Activated T-helper 17 cell treated with anti-CD3 and anti-CD28 coated beads, Interleukin-2, amount 50 U/mL, for 72 hours (primary cell): ENCODE measurements at places on chromosomes 3 and 15. TPM values are rescaled to one million over a fixed set of nuclear protein-coding genes. Genes with fewer than 3 reads are reported as not detected.

DNA sequence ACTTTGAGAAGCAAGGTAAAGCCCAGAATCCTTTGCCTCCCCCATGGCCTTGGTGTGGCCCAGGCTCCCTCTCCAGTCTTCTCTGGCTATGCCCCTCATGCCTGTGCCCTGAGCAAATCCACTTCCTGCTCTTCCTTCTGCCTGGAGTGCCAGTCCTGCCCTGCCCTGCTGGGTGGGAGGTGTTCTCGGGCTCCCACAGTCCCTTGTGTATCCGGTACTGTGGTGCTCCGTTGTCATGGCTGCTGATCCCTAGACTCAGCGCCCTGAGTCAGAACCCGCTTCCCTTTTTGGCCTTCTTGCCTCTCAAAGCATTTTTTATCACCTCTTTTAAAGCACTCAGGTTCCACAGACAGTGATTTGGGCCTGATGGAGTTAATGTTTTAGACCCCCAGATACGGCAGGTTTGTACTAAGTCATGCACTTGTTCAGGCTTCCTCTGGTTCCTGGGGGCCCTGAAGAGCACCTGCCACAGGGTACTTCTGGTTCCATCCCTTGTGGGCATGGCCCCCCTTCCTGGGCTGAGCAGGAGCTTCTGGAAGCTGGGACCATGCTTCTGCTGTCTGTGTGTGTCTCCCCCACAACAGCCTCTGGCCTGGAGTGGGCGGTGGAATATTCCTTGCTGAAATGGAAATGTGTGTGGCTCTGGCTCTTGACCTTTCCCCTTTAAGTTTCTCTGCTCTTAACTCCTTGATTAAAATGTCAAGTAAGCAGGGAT lies 29.6 kb upstream of the ADAMTS7 start:
- no peak for ATAC-seq

DNA sequence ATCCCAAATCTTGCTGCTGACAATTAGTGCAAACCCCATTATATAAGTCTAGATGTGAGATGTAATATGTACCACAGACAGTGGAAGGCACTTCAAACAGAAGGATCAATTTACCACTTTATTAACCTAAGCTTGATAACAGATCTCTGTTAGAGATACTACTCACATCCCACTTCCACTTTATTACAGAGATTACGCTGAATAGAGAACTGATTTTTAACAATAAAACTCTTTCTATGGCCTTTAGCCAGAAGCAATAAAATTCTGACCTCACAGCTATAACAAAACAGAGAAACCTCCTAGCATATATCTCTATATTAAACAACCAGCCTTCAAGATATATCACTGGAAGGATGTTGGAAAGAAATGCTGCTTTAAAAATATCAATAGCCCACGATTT lies 517.7 kb downstream of the MAGI1 start:
- no peak for ATAC-seq

GRCh38 chr3:40681658-40682055 lies 156.9 kb downstream of the ZNF621 start:
- peak; percentile 75 for ATAC-seq

DNA sequence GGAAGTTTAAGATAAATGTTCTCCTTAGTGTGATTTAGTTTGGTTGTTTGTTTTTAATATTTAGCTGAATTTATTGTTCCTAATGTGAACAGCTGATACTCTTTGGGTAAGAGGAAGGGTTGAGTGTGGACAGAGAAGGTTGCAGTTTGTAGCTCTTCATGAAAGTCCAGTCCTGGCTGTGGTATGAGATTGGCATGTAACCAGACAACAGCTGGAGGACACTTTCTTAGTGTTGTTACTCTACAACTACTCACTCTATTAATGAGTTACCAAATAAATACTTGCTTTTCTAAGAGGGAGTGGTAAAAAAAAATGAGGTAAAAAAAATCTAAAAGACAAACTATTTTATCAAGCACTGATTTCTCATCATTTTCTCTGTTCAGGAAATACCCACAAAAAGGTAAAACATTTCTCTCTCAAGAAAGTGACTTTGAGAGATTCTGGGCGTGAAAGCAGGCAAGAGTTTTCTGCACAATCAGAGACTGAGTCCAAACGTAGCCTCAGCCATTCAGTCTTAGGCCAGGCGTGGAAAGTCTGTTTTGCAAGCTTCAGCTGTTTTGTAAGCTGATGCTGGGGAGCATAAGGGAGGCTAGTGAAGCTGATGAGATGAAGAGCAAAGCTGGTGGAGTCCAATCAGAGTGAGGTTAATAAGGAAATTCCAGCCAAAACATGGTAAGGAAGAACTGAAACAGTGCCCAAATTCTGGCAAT lies 138.5 kb upstream of the ARPP21 start:
- ATAC-seq = no peak

DNA sequence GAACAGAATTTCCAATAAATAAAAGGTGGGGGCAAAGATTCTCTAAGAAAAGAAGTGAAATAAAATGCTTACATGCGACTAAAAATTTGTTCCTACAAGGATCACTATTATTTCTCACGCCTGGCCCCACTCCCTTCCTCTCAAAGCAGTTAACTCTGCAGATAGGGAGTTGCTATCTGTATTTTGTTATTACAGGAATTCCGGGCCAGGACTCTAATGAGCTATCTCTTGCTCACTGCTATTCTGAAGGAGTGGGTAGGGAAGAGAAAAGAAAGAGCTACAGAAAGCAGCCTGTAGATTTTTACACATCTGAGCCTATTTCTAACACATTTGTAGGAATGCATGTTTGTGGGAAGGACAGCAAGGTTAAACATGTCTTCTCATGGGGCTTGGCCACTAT lies 140.4 kb downstream of the PCCB start:
- no peak for ATAC-seq

GRCh38 chr15:70424937-70425411 lies 327.3 kb upstream of the TLE3 start:
- peak; percentile 88 for ATAC-seq

DNA sequence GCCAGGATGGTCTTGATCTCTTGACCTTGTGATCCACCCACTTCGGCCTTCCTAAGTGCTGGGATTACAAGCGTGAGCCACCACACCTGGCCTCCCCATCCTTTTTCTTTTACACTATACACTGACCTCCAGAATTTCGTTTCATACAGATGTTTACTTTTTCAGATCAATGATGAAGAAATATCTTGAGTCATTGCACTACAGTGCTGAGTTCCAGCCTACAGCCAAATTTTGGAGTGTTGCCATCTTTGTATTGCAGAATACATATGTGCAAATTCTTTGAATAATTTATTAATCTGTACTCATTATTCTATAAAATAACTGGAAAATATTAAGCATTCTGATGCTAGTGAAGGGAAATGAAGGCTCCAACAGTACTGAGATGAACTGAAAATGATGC lies 12.5 kb downstream of the ZPLD1 start:
- no peak for ATAC-seq

GRCh38 chr3:88149101-88149508 lies 654 bp upstream of the C3orf38 start:
- ATAC-seq = peak; percentile 29

DNA sequence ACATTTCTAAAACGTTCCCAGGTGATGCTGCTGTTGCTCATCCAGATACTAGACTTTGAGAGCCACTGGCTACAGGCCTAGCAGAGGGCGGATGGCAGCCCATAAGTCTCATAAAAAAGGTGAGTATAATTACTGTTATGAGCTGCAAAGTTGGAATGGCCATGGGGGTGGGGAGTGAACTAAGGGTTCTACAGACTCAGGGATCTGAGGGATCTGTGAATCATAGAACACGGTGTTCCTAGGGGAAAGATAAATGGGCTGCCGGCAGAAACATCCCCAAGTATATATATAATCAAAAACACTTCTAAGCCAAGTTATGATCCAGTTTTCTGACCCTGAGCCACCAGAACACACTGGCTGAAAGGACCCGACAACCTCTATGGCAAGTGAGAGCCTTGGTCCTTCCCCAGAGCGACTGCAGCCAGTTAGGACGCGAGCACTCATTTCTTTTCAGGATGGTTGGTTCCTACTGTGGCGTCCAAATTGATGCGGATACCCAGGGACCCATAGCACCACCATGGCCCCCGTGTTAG lies 7.9 kb upstream of the SYNM start:
- no peak for ATAC-seq

- ATAC-seq = no peak
These were observed 46.5 kb upstream of the MITF start for GRCh38 chr3:69692761-69693160.

DNA sequence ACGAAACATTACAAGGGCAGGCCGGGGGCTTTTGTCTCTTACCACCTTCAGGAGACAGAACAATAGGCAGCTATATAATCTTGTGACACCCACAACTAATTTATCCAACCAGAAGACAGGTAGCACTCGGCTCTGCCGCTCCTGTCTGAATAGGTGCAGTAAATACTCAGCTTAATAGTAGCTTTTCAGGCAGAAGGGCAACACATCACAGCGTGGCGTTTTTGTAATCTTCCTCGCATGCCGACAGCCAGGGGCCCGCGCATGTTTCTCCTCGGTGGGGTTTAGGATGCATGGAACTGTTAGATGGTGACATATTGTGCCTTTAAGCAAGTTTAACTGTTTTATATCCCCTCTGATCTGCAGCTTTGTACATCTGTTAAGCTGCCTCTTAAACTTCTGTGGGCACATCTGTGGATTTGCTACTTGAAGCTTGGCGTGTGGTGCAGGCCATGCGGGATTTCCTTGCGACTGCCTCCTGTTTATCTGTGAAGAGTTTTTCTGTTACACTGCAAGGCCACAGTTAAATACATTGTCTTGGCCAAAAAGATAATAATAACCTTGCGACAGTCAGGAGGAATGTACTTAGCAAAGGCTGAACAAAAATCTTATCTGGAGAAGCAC lies 123.2 kb upstream of the BNIP2 start:
- no peak for ATAC-seq

- no peak for ATAC-seq
These were observed 125.0 kb downstream of the ANO10 start for GRCh38 chr3:43496740-43497375.

GRCh38 chr3:101838691-101839090 lies 10.6 kb upstream of the NFKBIZ start:
- ATAC-seq = no peak

- peak; percentile 11 for ATAC-seq
These were observed 4.0 kb downstream of the MAP2K1 start for GRCh38 chr15:66390678-66391077.

DNA sequence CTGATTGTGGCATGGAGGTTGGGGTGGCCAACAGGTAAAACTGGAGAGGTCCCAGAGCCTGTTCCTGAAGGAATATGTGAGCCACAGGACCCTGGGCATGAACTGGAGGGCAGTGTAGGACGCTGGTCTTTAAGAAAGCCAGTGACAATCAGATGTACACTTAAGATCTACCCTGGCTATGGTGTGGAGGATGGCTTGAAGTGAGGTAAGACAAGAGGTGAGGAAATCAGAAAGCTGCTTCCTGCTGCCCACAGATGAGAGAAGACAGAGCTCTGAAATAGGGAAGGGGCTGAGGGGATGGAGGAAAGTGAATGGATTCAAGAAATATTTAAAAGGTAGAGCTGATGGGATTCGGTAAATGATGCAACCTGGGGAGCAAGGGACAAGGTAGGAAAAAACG lies 22.7 kb upstream of the KLHL6 start:
- no peak for ATAC-seq

- peak; percentile 83 for ATAC-seq
These were observed 275.6 kb upstream of the PROK2 start for GRCh38 chr3:72060447-72061034.

RBP2 gene
- not detected for total RNA-seq

TM4SF1 gene
- not detected for total RNA-seq

CXCR6 gene
- total RNA-seq = 25.4 TPM

ITGB5 gene
- 1.1 TPM for total RNA-seq

TM2D3 gene
- total RNA-seq = 45.6 TPM

CCRL2 gene
- 3.7 TPM for total RNA-seq

CSTA gene
- total RNA-seq = not detected

RPS27L gene
- 187 TPM for total RNA-seq

ZPLD1 gene
- total RNA-seq = 0.11 TPM

PARP15 gene
- total RNA-seq = 15.0 TPM

MIX23 gene
- 97.8 TPM for total RNA-seq

RTP1 gene
- not detected for total RNA-seq

ALCAM gene
- total RNA-seq = 8.2 TPM
